ENCODE measurements at places on chromosomes 16 and 17.

DNA sequence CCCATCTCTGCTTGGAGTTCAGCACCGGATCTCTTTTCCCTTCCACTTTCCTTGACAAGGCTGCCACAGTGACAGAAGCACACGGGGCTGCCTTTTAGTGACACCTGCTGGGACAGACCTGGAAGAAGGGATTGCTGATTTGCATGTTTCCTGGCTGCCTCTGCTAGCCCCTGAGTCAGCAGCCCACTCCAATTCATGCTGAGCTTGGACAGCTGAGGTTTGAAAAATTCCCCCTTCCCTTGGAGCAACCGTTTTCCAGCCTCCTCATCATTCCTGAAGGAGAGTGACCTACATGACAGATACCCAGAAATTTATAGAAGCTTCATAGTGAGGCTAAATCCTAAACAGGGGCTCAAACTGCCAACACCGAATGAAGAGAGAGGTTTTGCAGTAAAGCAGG lies 18.8 kb upstream of the RBL2 start:
- DNase-seq = no peak

DNA sequence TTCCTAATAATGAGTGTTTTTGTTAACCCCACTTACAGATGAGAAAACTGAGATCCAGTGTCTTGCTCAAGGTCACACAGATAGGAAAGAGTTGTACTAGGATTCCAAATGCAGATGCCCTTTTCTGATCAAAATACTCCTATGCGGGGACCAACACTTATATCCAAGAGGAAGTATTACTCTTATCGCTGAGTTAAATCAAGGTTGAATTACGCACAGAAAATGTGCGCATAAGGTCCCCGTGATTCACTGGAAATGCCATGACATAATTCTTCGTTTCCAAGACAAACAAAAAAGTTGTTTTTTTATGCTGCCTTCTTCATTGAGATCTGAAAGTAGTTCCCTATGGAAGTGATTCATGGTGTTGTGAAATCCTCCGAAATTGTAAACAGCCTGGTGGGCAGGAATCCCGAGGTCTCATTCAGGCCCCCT lies 463.8 kb upstream of the HSBP1 start:
- DNase-seq = no peak

- DNase-seq = no peak
Observed at GRCh38 chr17:66276328-66276937, 26.0 kb upstream of the PRKCA start.

DNA sequence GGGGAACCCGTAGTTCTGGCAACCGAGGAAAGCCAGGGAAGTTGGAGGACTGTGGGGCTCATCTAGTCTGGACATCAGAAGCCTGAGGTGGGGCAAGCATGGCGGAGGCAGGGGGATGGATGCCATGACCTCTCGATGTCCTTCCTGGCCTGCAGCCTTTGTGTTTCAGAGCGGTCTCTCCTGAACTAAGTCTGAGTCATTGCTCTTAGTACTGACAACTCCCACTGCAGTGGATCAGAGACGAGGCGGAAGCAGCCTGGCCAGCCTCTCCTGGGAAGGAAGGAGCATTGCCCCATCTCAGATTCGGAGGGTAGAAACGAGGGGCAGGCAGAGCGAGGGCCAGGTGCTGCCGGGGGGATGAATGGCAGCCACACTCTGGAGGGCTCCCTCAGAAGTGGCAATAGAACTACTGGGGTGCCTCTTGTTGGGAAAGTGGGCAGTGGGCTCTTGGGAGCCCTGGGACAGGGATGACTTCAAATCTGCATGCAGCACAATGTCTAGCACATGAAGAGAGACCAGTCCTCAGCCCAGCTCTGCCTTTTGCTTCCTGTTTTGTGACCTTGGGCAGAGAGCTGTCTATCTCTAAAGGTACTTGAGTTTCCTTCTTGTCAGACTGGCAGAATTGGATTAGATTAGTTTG lies 3.6 kb upstream of the STAC2 start:
- no peak for DNase-seq

- DNase-seq = no peak
Observed at GRCh38 chr17:71905376-71906031, 215.3 kb upstream of the SOX9 start.

DNA sequence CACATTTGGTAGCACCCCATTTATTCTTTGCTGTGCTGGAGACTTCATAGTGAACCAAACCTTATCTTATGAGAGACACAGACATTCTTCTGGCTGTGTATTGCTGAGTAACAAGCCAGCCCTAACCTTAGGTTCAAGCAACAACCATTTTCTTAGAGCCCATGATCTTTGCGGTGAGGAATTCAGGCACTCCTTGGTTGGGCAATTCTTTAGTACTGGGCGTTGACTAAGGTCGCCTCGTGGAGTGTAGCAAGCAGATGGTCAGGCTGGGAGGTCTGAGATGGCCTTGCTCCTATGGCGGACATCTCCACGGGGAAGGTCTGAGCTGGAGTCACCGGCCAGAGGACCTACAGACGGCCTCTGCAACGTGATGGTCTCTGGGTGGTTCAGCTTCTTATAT lies 43.1 kb downstream of the ARSG start:
- no peak for DNase-seq

DNA sequence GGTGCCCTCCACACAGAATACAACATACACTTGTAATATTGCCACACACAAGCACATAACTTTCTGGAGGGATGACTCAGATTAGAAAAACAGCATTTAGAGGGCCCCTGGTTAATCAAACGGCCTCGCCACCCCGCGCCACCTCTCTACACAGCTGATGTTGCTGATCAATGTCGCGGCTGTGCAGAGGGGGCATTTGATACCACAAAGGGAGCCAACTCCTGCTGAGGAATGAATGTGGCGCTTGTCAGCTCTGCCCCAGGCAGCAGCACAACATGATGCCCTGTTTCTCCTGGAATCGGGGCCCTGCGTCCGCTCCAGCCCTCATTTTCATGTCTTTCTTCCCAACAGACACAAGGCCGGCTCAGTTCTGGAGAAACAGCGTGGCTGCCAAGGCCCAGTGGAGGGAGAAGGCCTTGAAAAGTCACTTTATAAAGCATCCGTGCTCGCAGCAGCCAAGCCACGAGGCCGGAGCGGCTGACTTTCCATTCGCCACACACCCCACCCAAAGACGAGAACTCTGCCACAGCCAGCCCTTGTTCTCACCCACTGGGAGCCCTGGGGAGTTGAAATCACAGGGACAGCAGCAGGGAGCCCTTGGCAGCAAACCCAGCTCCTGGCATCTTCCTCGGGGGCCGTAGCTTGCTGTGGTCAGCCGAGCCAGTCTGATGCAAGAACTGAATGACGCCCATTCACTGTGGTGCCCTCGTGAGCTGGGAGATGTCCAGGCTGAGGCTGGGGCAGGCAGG lies 65.6 kb downstream of the XYLT1 start:
- DNase-seq = no peak

GRCh38 chr17:58193641-58194255 lies 1.2 kb downstream of the EPX start:
- DNase-seq = no peak

DNA sequence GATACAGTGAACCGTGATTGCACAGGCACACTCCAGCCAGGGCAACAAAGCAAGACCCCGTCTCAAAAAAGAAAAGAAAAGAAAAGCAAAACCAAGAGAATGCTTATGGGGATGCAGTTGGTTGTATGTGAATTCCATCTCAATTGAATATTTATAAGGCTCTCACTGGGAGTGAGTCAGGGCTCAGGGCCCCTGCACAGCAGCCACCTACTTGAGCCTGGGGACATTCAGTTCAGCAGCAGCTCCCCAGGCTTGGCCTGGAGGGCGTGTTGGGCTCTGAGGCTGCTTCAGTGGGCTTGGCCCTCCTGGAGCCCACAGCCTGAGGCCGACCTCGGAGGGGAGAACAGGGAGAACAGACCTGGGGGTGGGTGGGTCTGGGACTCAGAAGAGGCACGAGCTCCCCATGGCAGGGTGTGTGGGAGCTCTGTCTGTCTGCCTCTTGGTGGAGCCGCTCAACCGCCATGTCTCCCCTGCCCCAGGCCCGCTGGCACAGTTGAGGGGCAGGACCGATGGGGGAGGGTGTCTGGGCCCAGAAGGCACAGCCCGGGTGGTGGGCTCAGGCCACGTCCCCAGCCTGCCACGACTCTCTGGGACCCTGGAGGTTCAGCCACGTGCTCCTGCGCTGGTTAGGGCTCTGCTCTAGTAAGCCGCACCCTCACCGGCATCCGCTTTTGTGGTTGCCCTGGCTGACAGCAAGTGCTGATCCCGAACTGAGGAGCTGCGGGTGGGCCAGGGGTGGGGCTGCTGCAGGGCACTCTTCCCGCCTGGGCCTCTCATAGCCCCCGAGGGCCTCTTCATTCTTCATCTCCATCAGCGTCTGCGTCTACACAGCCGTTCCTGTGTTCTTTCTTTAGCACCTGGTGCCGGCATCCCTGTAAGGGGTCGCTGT lies 24.8 kb downstream of the ZFPM1 start:
- DNase-seq = no peak

DNA sequence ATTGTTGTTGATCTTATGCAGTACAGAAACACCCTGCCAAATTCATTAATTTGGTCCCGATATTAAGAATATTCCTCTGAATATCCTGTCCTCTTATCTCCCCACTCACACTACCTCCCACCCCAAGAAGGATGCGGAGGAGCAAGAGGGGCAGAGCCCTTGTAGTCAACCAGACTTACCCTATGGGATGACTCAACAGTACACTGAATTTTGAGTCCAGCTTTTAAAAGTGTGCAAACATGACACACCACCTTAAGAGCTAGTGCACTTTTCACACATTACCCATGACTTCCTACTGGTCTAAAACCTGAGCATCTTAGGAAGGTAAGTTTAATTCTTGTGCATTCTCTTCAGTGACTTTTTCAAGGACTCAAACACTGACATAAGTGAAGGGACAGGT lies 9.5 kb downstream of the USP22 start:
- no peak for DNase-seq

DNA sequence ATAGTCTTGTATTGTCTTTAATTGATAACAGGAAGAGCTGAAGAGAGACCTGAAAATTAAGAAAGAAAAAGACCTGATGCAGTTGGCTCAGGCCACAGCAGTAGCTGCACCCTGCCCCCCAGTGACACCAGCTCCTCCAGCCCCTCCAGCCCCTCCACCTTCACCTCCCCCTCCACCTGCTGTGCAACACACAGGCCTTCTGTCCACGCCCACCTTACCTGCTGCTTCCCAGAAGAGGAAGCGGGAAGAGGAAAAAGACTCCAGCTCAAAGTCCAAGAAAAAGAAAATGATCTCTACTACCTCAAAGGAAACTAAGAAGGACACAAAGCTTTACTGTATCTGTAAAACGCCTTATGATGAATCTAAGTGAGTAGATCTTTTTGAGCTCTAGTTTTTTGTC lies 36.8 kb downstream of the C17orf58 start:
- DNase-seq = no peak

GRCh38 chr17:57868910-57869616 lies 19.2 kb upstream of the MRPS23 start:
- DNase-seq = no peak

DNA sequence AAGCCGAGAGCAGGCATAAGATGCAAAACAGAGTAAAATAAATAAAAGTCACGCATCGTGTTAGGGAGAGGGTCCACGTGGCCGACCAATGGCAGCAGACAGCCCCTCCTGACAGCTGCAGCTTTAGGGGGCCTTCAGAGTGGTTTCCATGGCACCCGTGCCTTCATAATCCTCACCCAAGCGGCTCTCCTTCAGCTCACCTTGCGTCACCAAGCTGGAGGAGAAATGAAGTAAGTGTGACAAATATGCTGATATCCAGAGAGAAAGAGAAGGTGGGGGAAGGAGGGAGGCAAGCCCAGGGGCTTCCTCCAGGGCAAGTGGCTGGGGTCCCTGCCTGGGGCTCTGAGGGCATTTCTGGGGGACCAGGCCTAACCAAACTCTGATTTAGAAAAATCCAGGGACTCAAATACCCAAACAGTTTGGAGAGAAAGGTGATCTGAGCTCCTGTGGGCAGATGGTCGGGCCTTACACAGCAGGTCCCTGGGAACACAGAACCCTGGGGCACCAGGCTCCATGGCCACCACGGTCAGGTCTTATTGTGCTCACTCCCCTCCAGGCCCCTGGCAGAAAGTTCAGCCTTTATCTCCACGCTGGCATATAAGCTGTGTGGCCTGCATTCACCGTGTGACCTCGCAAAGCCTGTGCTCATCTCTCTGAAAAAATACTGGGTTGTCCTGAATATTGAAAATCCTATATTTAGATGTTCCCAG lies 80.7 kb upstream of the TNRC6C start:
- DNase-seq = no peak

GRCh38 chr17:83106056-83106588 lies 26.7 kb downstream of the METRNL start:
- DNase-seq = no peak

DNA sequence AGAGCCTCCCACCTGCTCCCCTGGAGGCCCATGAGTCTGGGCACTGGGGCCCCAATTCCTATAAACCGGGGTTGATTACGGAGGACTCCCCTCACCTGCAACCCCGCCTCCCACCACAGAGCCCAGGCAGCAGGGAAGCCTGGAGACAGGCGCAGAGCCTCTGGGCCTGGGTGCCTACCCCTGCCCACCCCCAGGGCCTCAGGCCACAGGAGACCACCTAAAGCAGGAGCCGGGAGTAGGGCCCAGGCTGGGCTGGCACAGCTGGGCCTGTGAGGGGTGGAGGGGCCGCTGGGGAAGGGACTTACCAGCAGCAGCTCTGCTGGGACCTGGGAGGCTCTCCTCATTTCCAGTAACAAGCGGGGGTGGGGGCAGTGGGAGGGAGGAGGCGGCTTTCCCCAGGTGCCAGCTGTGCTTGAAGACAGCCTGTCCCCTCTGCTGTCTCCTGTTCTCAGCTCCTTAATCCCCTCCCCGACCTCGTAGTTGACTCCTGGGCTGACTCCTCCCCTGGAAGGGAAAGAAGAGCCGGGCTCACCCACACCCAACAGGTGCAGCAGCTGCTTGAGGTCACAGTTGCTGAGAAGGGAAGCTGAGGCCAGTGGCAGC lies 46.8 kb downstream of the TMEM235 start:
- DNase-seq = no peak

DNA sequence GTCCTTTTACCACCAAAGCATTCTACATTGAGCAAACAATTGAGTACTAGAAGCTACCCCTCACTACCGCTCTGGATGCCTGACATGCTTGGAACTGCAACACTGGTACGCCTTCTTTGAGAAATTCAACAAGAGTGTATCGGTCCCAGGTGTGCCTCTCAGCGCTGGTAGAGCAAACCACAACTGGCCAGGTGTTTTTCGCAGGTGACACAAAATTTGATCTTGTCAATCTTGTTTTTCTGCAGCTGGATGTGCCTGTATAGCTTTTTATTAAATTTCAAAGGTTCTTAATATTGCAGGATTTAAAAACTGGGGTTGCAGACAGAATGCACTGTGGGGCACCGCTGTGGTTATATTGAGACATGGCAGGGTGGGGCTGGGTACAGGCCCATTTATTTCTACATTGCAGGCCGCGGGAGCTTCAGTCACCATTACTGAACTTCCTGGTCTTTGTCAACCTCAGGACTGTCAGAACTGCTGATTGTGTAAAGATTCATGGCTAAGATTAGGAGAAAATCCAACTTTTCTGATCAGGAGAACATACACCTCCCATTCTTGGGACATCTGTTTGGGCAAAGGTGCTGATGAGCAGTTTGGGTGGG lies 4.5 kb upstream of the SNX20 start:
- no peak for DNase-seq

Data from neuronal stem cell (in vitro differentiated cells).